Stimulated activated CD8-positive, alpha-beta memory T cell treated with anti-CD3 and anti-CD28 coated beads, Interleukin-15, amount 100 ng/mL, for 48 hours (primary cell): ENCODE measurements at places on chromosomes 2 and 18.
A peak's percentile ranks its signal among the peaks of the same experiment; 100 is the strongest.

GRCh38 chr2:238019962-238020361 lies 40.8 kb upstream of the SCLY start:
- DNase-seq = no peak

GRCh38 chr2:231394211-231395141 lies 1.0 kb upstream of the B3GNT7 start:
- no peak for DNase-seq

GRCh38 chr18:68893354-68893753 lies 95.5 kb downstream of the CCDC102B start:
- DNase-seq = no peak

DNA sequence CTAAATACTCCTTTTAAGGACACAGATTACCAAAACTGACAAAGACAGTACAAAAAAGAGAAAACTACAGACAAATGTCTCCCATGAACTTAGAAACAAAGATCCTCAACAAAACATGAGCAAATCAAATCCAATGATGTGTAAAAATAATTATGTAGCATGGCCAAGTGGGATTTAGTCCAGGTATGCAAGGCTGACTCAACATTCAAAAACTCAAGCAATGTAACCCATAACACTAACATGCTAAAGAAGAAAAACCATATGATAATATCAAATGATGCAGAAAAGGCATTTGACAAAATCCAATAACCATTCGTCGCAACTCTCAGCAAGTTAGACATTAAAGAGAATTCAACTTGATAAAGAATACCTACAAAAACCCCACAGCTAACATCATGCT lies 239.0 kb upstream of the KLHL29 start:
- DNase-seq = no peak

DNA sequence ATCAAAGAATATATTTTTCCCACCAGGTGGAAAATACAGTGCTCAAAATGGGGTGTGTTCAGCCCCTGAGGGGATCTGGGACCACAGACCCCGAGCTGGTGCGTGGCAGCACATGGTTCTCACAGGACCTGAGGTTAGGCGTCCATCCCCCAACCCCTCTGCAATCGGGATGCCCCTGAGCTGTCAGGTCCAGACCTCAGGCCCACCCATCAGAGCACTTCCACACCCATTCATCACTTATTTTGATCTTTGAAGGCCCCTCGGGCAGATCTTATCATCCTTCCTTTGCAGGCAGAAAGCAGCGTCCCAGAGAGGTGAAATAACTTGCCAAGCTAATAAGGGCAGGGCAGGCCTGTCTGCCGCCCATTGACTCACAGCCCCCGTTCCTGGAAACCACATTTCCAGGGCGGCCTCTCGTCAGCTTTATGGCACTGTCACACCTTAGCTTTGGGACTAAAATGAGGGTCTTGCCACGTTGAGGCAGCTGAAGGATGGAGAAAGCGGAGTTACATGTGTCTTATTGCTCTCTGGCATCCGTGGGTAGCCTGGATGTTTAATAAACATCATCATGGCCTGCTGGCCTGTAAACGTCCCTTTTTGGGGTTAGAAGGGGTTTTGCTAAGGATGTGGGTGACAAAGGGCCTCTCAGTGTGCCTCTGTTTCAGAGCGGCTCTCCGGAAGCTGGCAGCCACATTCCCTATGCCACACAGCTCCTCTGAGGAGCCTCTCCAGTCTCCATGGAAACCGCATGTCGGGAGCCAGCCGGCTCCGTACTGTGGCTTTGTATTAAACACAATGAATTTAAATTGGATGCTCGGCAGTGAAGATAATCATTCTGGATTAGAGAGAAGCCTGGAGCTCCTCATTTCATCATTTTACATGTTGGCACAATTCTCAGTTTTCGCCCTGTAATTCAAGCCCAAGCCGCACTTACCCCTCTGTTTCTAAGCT lies 58.3 kb upstream of the MAPRE3 start:
- no peak for DNase-seq

DNA sequence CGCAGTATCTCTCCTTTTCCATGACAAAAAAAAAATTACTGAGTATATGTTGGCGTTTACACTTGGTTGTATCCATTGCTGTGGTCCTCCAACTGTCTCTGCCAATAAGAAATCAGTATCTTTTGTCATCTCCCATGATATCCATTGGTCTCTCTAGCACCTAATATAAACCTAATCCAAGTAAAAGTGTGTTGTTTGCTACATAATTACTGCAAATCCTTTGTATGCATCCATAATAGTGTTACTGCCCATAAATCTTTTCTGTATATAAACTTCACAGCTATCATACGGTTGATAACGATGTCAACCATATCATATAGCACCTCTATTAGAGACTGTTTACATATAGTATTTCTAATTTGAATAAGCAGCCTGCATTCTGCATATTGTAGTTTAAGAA lies 226.9 kb downstream of the AGPS start:
- DNase-seq = no peak

GRCh38 chr2:133787207-133787606 lies 218.9 kb upstream of the NCKAP5 start:
- DNase-seq = no peak

DNA sequence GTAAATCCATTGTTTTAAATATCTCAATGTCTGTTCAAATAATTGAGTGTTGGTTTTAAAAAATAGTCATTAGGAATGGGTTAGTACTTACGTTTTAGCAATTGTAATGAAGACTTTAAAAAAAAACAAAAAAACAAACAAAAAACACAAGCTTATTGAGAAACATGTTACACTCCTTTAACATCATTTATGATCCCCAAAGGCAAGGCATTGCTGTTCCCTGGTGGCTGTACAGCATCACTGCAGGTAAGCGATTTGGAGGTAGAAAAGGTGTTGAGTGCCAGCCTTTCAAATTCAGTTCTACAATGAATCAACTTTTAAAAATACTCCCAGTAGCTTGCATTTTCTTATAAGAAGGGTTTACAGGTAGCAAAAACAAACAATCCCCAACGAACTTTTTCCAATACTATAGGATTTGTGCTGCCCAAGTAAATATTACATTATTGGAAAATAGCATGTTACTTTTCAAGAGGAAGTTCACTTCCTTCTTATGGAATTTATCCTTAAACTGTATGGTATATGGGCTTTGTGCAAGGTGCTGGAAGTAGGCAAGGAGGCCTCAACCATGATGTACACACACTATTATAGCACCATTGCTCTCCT lies 27.5 kb downstream of the CNRIP1 start:
- no peak for DNase-seq

GRCh38 chr18:49609256-49610021 lies 47.6 kb downstream of the LIPG start:
- DNase-seq = no peak

- no peak for DNase-seq
Measured at GRCh38 chr2:158463496-158464095, 6.8 kb downstream of the PKP4 start.

GRCh38 chr2:112048887-112049286 lies 6.2 kb upstream of the TMEM87B start:
- no peak for DNase-seq

- DNase-seq = peak; percentile 30
Measured at GRCh38 chr2:205868773-205869333, 186.6 kb downstream of the NRP2 start.

DNA sequence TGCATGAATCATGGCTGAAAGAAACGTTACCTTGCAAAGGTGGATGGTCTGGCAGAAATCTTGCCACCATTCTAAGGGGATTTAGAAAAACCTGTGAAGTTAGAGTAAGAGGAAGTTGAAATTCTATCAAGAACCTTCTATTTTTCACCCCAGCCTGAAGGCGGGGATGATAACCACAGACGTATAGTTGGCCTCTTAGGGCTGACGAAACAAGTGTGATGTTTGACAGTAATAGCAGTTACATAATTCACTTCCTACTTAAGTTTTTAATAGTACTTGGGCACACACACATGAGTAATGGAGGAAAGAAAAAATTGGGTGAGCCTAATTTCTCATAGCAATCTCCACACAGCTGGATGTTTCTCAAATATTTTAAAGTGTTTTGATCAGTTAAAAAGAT lies 336.6 kb upstream of the SALL3 start:
- DNase-seq = no peak

DNA sequence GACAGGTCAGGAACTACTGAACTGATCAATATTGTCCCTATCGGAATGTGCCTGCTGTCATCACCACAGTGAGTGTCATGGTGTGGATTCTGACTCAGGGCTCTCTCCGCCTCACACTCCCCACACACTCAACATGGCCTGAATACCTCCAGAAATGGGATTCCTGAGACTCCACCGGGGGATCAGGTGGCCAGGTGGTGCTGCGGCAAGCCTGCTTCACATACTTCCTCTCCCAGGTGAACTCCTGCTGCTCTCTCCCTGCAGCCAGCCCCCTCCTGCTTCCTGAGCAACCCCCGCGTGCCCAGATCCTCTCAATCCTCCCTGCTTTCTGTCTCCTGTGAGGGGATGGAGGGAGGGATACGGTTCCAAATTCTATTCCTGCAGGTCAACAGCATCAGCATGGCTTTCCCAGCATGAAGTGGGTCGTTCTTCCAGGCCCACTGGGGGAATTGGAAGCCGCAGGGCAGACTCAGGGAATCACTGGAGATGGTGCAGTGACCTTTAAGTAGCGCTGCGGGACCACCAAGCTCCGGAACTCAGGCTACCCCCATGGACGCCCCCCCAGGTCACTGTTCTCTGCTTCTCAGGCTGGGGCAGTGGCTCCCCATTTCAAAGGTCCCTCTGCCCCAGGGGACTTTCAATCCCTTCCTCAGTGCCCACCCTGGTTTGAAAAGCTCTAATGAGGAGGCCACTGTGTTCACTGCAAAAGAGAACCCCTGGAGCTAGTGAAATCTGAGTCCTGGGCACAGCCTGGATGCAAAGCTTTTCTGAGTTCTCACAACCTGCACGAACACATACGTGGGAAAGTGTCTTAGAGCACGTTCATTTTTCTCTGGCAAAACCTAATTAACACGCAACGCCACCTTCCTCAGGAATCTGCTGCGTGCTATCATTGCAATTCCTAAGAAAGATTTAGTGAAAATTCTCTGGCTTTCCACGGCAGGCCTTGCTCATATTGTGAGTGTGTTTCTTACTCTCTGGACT lies 168.4 kb downstream of the ZFP36L2 start:
- no peak for DNase-seq

- no peak for DNase-seq
Measured at GRCh38 chr18:25735459-25735858, 355.0 kb downstream of the SS18 start.

GRCh38 chr18:34729740-34730355 lies 19.8 kb downstream of the DTNA start:
- no peak for DNase-seq

DNA sequence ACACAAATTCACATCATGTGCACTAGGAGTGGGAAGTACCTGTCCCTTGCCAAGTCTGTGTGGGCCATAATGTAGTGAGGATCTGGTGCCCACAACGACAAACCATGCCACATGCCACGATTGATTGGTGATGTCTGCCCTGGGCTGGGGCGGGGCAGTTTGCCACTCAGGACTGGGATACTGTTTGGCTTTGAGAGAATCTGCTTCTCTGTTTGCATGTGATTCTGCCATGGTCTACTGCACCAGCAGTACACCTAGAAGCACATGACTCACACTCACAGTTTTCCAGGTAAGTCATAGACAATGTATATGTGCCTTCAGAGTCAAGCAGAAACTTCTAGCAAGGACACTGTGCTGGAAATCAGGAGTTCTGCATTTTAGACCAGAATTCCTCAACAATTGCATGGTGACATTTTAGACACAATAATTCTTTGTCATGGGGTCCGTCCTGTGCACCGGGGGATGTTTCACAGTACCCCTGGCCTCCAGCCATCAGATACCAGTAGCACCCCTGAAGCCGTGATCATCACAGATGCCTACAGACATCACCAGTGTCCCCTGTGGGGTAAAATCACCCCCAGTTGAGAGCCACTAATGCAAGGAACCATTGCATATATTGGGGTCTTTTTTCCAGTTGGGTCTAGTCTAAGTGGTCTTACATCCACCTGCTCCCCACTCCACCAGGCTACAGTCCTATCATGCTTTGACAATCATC lies 278.3 kb downstream of the EIPR1 start:
- no peak for DNase-seq

GRCh38 chr2:152127628-152128027 lies 28.8 kb upstream of the CACNB4 start:
- no peak for DNase-seq

GRCh38 chr2:28664120-28664842 lies 87.3 kb upstream of the PPP1CB start:
- DNase-seq = no peak

DNA sequence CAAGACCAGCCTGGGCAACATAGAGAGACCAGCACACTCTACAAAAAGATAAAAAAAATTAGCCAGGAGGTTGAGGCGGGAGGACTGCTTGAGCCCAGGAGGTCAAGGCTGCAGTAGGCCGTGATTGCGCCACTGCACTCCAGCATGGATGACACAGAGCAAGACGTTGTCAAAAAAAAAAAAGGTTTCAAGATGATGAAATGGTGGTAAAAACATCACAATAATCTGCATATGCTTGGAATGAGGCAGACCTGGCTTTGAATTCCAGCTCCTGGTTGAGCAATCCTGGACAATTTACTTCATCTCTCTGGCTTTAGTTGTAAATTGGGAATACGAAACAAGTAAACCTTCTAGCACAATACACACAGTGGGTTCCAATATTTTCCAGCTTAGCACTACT lies 24.1 kb downstream of the USP40 start:
- no peak for DNase-seq

DNA sequence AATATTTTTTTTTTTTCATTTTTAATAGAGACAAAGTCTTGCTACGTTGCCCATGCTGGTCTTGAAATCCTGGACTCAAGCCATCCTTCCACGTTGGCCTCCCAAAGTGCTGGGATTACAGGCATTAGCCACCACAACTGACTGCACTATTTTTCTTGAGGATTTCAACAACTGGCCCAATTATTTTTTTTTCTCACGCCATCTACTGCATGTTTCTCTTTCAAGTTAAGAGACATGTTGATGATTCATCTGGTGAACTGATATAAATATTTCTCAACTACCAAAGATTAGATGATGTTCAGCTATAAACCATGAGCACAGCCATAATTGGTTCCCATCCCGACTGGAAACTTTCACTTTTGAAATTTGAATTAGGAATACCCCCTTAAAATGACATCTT lies 688.4 kb upstream of the SYT4 start:
- DNase-seq = no peak

GRCh38 chr2:25920336-25920735 lies 42.0 kb upstream of the ASXL2 start:
- DNase-seq = no peak

DNA sequence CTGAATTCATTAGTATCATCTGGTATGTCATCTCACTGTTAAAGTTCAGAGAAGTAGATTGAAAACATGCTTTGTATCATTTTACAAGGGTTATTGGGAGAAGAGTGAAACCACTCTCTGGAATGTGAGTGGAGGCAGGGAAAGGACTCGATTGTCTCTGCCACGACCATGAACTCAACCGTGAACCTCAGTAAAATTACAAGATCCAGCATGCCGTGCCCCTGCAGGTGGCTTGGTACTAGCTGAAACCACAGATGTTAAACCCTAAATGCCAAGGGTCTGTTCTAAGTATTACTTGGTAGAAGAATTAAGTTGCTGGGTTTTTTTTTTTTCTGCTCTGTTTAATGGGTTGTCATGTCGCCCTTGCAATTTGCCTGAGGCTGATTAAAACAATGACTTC lies 197.2 kb downstream of the MYO3B start:
- no peak for DNase-seq

- no peak for DNase-seq
Measured at GRCh38 chr2:173059971-173060461, 15.6 kb upstream of the MAP3K20 start.

- DNase-seq = no peak
Measured at GRCh38 chr2:147025646-147026585, 818.9 kb upstream of the ACVR2A start.
